ENCODE measurements at places on chromosomes 16 and 17. TPM values are rescaled to one million over a fixed set of nuclear protein-coding genes. Genes with fewer than 3 reads are reported as not detected.

Gene CETP
- total RNA-seq, result not detected

Gene C16orf96
- total RNA-seq, result 0.25 TPM

Gene LRRC37A
- total RNA-seq, result 8.0 TPM

Gene TRIM25
- total RNA-seq, result 77.7 TPM

Gene PMFBP1
- total RNA-seq, result 1.5 TPM

Gene ZNF469
- total RNA-seq, result 0.51 TPM

Gene OR2C1
- total RNA-seq, result not detected

Gene GFAP
- total RNA-seq, result not detected

Data from activated naive CD4-positive, alpha-beta T cell treated with anti-CD3 and anti-CD28 coated beads, Interleukin-2, amount 10 ng/mL, durations not matched to agents 5 hours and 36 hours (primary cell).